Progenitor cell of endocrine pancreas (in vitro differentiated cells): ENCODE measurements at places on chromosomes 3 and 15. TPM values are rescaled to one million over a fixed set of nuclear protein-coding genes. Genes with fewer than 3 reads are reported as not detected.

Gene CLDN1
- total RNA-seq, result 37.8 and 38.0 TPM in 2 replicates

Gene GOLGA8J
- total RNA-seq, result not detected in 2 replicates

Gene CIB2
- total RNA-seq, result 41.6 and 44.9 TPM in 2 replicates

Gene MAGI1
- 142 and 150 TPM in 2 replicates for total RNA-seq

GRCh38 chr15:45456212-45457106 lies 66.1 kb downstream of the SLC30A4 start:
- H3K4me1 ChIP-seq, result peaks cover 7% of the 10 kb centered on the region
- peak overlapping the region; percentile 64 for H3K27ac ChIP-seq
- no peak overlapping the region for H3K4me3 ChIP-seq
- H3K36me3 ChIP-seq, result peaks cover 4% of the 10 kb centered on the region
- no peak for DNase-seq

GRCh38 chr3:134597390-134597970 lies 53.3 kb downstream of the KY start:
- no peak overlapping the region for H3K4me3 ChIP-seq
- H3K27ac ChIP-seq, result no peak overlapping the region
- H3K36me3 ChIP-seq, result no peaks in the 10 kb centered on the region
- H3K4me1 ChIP-seq, result peaks cover 15% of the 10 kb centered on the region
- H3K27me3 ChIP-seq, result peaks cover 18% of the 10 kb centered on the region
- no peak for DNase-seq

GRCh38 chr3:116757315-116757714 lies 47.7 kb downstream of the TUSC7 start:
- peaks cover 5% of the 10 kb centered on the region for H3K27me3 ChIP-seq
- H3K36me3 ChIP-seq, result no peaks in the 10 kb centered on the region
- H3K4me1 ChIP-seq, result no peaks in the 10 kb centered on the region
- H3K27ac ChIP-seq, result no peak overlapping the region
- no peak for DNase-seq

- H3K27ac ChIP-seq, result no peak overlapping the region
- H3K4me3 ChIP-seq, result no peak overlapping the region
- DNase-seq, result no peak
- no peaks in the 10 kb centered on the region for H3K27me3 ChIP-seq
- H3K4me1 ChIP-seq, result no peaks in the 10 kb centered on the region
- no peaks in the 10 kb centered on the region for H3K36me3 ChIP-seq
These were observed 105.4 kb upstream of the CCDC54 start for GRCh38 chr3:107271787-107272387.

GRCh38 chr3:171383206-171384018 lies 76.8 kb downstream of the TNIK start:
- H3K36me3 ChIP-seq, result no peaks in the 10 kb centered on the region
- H3K27ac ChIP-seq, result no peak overlapping the region
- H3K27me3 ChIP-seq, result no peaks in the 10 kb centered on the region
- DNase-seq, result no peak

DNA sequence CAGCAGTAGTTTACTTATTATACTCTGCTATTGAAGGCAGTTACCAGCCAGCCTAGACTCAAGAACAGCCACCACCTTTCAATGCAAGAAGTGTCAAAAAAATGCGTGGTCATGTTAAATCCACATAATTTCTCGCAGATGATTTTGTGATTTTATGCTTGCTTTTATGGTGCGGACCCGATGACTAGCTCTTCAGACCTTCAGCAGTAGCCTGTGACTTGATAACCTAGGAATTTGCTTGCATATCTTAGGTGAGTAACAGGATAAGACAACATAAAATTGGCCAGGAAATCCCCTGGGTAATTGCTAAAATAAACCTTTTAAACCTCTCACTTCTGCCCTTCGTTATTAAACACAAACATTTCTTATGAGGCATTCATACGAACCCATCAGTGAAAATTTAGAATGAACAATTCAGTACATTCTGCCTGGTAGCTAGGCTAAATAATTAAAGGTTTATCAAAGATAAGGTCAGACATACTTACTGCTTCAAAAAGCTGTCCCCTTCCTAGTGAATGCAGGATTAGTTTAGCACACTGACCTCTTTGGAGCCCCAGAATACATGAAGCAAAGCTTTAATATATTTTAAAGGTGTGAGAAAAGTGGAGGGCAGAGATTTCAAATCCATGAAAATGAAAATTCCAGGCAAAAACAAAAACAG lies 798.8 kb downstream of the OTOL1 start:
- peaks cover 2% of the 10 kb centered on the region for H3K4me1 ChIP-seq
- H3K4me3 ChIP-seq, result no peak overlapping the region
- no peak for DNase-seq
- H3K27ac ChIP-seq, result no peak overlapping the region
- H3K36me3 ChIP-seq, result no peaks in the 10 kb centered on the region
- no peaks in the 10 kb centered on the region for H3K27me3 ChIP-seq

- H3K27me3 ChIP-seq, result no peaks in the 10 kb centered on the region
- H3K4me1 ChIP-seq, result peaks cover 53% of the 10 kb centered on the region
- DNase-seq, result no peak
- H3K36me3 ChIP-seq, result peaks cover 5% of the 10 kb centered on the region
These were observed 401.4 kb downstream of the TBL1XR1 start for GRCh38 chr3:176795891-176796290.

- H3K36me3 ChIP-seq, result no peaks in the 10 kb centered on the region
- no peak overlapping the region for H3K27ac ChIP-seq
- peaks cover 22% of the 10 kb centered on the region for H3K27me3 ChIP-seq
- H3K4me3 ChIP-seq, result no peak overlapping the region
- DNase-seq, result no peak
These were observed 18.2 kb upstream of the AMOTL2 start for GRCh38 chr3:134392336-134392983.

DNA sequence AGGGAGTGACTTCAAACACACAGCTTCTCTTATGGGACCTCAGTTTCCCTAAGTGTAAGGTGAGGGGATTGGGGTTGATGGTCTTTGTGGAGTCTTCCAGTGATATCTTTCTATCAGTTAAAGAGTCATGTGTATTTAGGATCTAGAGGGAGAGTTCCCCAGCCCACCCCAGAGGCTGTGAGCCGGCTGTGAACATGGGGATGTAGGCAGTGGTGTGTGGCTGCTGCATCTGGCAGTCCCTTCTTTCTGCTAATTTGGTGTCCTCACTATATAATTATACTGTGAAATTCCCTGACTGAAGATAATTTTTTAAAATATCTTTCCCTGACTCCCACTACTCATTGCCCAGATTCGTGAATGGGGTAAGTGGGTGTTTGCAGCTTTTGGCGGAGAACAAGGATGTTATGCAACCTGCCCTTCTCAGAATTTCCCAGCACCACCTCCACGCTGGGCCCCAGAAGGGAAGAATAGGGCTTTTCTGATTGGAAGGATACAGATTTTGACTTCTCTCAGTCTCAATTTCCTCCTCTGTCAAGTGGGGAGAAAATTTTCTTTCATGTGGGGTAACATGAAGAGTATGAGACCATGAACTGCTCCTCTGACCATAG lies 79.0 kb upstream of the RASGRF1 start:
- H3K27ac ChIP-seq, result no peak overlapping the region
- H3K4me1 ChIP-seq, result peaks cover 13% of the 10 kb centered on the region
- no peak overlapping the region for H3K4me3 ChIP-seq
- H3K27me3 ChIP-seq, result peaks cover 17% of the 10 kb centered on the region
- DNase-seq, result no peak
